Activated naive CD4-positive, alpha-beta T cell (primary cell): ENCODE measurements at places on chromosomes 12 and 14.

DNA sequence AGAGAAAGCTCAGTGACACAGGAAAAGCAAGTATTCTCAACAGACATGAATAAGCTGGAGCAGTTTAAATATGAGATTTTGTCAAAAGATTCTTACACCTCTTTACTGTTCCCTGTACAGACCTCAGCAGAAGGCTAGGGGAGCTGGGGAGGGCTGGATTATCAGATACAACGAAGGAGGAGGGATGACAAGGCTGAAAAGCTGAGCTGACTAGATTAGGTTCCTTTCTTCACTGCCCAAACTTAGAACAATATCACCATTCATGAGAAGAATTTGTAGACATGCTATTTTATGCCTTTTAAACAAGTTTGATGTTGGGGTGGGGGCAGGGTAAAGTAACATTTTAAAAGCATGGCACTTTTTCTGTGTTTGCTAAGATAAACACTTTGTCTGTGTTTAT, 611.1 kb downstream of the AACS start:
- DNase-seq, result no peak

DNA sequence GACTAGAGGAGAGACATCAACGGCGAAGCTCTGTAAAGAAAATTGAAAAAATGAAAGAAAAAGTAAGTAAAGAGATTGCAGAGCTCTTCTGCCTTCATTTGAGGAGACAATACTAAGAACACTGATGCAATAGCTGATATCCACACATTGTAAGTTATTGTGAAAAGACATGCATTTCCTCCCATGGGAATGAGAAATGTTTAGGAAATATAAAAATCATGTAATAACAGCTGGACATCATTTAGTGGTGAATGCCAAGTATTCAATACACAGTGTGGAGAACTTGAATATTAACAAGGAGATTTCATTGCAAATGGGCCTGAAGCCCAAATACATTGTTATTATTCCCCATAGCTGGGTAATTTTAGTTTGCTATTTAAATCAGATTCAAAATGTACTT, 179.2 kb downstream of the KICS2 start:
- DNase-seq, result no peak

GRCh38 chr12:123942238-123942653, 30.4 kb downstream of the CCDC92 start:
- DNase-seq, result no peak

DNA sequence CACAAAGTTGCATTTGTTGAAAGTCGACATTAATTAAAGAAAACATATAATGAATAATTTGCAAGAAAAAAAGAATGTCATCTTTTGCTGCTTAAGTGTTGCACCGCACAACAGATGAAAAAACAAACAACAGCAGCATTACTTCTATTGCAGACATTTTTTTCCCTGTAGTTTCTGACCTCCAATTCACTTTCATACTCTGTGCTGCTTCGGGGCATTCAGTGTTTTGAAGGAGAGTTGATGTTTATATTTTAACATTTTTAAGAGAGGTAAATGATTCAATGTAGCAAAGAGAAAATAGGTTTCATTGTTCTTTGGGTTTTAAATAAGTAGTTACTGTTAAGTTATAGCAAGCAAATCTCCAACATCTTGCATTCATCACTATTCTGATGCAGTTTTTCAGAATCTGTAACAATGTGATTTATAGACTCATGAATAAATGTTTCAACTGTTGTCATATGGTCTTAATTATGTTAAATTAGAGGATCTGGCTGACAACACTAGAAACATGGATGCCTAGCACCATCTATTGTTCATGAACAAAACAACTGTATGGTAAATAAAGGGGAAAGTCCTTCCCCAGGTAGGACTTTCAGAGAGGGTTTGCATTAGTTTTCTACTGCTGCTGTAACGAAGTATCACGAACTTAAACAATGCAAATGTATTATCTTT, 168.1 kb downstream of the BCAT1 start:
- no peak for DNase-seq

DNA sequence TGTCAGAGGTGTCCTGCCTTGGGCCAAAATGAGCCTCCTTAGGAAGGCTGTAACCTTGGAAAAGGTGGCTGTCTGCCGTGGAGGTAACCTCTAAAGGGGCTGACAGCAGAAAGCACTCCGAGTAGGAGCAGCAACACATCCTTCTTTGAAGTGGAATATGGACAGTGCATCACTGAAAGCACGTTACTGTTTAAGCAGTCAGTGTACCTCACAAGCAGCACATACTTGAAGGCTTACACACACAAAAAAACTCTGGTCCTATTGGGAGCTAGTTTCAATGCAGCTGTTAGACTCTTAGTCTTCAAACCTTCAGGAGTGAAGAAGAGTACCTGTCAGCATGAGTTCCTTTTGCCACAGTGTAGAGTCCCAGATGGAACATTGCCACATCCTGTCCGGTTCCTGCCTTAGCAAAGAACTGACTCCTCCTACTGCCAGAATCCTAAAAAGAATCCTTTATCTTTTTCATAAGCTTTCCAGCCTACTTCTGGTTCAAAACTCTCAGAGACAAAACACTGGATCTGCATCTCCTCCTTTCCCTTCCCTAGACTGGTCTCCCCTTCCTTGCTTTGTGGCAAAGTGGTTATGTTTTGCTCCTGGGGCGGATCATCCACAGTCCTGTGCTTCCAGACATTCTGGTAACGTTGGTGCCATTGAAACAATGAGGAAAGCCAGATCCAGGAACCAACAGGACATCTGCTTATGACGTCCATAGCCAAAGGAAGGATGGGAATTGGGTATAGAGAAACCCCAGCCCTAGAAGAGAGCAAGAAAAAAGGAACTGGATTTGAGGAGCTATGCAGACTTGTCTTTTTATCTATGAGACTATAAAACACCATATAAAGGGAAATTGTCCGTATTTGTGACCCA, 8.5 kb upstream of the MDM1 start:
- no peak for DNase-seq

GRCh38 chr14:37594238-37594970, 645 bp downstream of the FOXA1 start:
- DNase-seq, result no peak

- no peak for DNase-seq
These were observed 11.4 kb downstream of the RPS6KL1 start for GRCh38 chr14:74911704-74912103.

- DNase-seq, result no peak
These were observed 441.5 kb downstream of the PRKD1 start for GRCh38 chr14:29486132-29486531.

GRCh38 chr12:72388322-72388721, 116.2 kb downstream of the TRHDE start:
- no peak for DNase-seq

DNA sequence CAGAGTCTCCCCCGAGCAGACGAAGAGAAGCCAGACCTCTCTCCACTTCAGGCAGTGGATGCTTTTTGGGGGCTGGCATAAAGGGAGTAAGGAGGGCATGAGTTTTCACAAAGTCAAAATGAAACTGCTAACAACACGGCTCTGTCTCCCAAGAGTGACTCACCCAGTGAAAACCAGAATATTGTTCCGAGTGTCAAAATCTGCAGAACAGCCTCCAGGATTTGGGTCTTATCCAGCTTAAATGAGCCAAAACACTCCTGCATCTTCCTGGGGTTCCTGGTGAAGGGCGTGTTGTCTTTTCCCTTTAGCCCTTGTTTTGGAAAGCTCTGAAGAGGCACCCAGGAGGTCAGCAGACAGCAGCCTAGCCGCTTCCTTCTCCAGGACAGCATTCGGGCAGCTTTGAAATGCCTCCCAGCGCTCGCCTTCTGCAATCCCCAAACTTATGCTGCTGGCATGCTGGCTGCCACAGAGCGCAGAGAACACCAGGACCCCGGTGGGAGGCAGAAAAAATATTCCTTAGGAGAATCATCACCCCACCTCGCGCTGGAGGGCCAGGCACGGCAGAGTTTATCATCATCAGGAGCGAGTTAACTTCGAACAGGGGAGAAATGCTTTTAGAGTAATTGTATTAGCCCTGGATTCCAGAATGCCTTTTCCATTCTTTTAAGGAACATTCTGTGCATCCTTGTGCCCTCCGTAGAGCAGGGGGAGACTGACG, 117.7 kb upstream of the NCOR2 start:
- no peak for DNase-seq

DNA sequence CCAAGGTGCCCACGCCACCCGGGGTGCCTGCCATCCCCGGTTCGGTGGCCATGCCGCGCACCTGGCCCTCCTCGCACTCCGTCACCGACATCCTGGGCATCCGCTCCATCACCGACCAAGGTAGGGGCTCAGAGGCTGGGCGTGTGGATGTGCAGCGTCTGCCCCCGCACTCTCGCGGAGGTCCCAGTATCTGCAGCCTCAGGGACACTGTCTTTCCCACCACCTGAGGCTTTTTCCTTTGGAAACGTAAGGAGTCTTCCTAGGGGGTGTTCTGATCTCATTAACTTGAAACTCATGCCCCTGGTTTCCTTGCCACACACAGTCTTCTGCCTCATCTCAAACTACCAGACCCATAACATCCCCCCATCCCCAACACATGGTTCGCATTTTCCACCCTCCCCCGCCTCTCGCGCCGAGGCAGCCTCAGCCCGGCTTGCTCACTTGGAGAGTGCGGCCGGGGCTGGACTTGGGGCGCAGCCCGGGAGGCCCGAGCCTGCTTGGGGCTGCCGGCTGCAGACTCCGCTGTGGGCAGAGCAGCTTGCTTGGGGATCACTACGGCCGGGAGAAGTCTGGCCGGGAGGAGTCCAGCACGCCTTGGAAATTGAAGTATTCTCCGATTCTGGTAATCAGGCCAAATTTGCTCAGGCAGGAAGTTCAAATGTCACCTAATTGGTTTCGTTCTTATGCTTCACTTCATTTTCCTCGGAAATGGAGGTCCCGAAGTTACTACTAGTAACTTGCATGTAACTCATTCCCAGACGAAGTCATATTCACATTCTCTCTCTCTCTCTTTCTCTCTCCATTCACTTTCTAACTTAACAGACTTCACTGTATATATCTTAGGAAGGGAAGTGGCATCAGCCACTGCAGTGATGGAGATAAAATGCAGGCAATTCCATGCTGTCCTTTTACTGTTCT, 2.0 kb downstream of the PAX9 start:
- no peak for DNase-seq

- no peak for DNase-seq
These were observed 521.2 kb downstream of the MED13L start for GRCh38 chr12:115756271-115756670.

DNA sequence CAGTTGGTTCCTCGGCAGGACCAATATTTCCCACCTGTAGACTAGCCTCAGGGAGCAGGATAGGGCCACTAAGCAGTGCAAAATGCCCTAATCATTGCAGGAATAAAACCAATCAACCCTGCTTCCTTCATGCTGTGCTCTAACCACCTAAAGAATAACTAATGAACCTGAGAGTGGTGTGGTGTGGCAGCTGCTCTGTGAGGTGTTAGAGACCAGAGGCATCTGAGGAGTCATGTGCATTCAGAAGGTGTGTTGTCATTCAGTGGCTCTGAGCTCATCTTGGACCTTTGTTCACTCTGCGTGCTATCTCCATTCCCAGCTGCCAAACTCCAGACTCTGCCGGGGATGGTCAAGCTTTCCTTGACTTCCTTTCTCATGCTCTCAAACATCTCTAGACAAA, 136.7 kb upstream of the EGLN3 start:
- DNase-seq, result no peak

GRCh38 chr12:3673981-3674708, 78.8 kb downstream of the CRACR2A start:
- DNase-seq, result no peak

GRCh38 chr14:97571201-97571600, 774.0 kb downstream of the VRK1 start:
- no peak for DNase-seq

DNA sequence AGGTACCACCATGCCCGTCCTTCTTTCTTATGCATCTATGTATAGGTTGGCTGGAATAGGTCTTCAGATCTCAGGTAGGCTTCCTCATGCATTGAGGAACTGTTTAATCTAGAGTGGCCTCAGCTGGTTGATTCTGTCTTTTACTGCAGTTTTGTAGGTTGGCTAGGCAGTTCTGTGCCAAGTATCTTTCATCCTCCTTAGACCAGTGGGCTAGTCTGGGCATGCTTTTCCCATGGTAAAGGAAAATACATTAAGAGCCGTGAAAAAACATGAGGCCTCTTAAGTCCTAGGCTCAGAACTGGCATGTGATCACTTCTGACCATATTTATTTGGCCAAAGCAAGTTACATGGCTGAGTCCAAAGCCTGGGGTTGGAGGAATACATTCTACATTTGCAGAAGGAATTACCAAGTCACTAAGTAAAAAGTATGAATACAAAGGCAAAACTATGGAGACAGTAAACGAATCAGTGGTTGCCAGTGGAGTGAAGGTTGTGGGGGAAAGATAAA, 137.3 kb downstream of the WIF1 start:
- DNase-seq, result no peak

DNA sequence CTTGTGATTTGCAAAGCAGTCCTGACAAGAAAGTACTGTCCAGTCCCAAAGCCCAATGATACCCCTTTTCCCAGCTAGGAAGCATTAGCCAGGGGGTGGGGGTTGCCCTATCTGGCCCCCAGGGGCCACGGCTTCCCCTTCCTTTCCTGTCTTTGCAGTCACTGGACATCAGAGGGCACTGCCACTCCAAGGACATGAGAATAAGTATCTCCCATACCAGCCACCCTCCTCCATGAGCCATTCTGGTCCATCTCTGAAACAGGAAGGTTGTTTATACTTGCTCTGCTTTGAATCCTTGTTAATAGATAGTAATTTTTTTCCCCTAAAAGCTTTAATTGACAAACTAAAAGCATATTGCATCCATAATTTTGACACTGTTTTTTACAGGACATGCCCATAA, 29.7 kb downstream of the RBM19 start:
- no peak for DNase-seq

DNA sequence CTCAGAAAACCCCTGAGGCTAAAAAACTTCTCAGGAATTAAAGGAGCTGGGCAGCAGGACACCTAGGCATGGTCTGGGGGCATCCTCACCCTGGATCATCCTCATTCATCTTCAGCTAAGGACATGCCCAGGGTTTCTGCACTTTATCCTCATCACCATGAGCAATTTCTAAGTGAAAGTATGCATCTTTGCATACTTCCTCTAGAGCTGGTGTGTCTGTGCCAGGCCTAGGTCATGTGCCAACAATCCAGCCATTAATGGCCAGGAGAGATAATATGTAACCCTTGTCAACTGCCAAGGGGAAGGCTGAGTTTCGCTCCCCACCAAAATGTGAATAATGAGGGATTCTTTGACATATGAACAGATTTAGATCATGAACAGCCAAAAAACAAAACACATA, 160.5 kb downstream of the KITLG start:
- DNase-seq, result no peak
